Stimulated activated CD4-positive, alpha-beta T cell treated with anti-CD3 and anti-CD28 coated beads, Interleukin-12 subunit alpha, Interleukin-12 subunit beta, amount 100 ng/mL, for 4 hours (primary cell): ENCODE measurements at places on chromosomes 4 and X.
A peak's percentile ranks its signal among the peaks of the same experiment; 100 is the strongest.

DNA sequence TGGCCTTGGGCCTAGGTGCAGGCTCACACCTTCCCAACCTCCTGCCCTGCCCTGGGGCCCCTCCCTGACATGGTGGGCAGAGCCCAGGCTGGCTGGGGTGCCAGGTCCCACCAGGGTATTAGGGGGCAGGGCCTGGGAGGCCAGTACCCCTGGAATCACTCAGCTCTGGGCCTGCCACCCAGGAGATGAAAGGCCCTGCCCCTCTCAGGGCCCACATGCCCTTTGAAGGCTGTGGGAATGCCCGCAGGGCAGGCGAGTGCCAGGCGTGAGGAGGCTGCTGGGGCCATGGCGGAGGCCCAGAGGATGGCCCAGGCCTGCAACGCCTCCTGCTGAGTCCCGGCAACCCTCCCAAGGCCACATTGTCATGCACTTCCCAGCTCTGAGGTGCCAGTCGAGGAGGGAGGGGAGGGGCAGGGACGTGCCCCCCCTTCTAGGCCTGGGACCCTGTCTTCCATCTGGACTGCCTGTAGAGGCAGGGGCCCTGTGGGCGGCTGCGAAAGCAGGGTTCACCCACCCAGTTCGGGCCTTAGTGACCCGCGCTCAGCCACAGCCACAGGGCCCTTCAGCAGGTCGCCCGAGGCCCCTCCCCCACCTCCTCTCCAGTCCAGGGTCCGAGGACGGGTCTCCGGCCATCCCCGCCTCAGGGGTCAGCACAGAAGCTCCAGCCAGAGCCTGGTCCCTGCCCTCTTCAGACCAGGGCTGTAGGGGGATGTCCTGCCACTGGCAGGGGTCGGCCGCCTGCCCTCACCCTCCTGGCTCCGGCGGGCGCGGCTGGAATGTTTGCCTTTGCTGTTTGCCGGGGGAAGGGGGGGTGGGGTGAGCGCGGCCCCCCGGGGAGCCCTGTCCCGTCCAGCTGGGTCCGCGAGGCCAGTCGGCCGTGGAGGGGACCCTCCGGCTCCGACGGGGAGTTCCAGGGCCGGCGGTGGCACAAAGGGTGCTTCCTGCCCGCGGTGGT, 26.7 kb upstream of the FGFR3 start:
- DNase-seq = no peak

DNA sequence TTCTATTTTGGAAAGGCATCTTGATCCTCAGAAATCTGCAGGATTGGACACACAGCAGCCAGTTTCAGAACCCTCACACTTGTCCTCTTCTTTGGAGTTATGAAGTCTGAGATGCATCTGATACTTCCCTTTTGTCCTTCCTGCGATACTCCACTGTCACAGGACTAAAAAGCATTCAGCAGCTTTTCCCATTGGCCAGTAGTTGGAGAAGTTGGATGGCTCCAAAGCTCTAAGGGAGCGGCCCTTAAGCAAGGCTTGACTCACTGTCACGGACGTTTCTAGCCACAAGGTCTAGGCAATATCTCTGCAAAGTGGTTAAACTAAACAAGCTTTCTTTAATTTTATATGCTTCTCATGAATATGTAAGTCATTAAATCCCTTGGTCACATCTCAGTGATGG, 417.0 kb downstream of the AFF2 start:
- DNase-seq = no peak

GRCh38 chr4:83862471-83862870, 326.6 kb downstream of the GPAT3 start:
- DNase-seq = no peak

- DNase-seq = no peak
Measured at GRCh38 chrX:103630171-103630511, 1.4 kb downstream of the TCEAL1 start.

DNA sequence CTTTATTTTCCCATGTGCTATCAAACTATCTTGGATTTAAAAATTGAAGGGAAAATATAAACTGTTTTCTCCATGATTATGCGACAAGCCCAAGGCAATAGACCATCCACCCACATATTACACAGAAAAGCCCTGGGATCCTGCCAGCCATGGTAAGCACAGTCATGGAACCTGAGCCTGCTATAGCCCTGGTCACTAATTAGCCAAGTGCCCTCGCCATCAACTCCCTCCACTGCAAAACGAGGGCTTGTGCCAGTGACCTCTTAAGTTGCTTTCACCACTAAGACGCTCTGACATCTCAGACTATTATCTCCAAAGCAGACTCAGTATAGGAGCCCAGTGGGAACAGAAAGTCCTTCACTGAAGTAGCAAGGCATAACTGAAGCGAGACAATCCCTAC, 69.2 kb downstream of the NLGN4X start:
- DNase-seq = no peak

DNA sequence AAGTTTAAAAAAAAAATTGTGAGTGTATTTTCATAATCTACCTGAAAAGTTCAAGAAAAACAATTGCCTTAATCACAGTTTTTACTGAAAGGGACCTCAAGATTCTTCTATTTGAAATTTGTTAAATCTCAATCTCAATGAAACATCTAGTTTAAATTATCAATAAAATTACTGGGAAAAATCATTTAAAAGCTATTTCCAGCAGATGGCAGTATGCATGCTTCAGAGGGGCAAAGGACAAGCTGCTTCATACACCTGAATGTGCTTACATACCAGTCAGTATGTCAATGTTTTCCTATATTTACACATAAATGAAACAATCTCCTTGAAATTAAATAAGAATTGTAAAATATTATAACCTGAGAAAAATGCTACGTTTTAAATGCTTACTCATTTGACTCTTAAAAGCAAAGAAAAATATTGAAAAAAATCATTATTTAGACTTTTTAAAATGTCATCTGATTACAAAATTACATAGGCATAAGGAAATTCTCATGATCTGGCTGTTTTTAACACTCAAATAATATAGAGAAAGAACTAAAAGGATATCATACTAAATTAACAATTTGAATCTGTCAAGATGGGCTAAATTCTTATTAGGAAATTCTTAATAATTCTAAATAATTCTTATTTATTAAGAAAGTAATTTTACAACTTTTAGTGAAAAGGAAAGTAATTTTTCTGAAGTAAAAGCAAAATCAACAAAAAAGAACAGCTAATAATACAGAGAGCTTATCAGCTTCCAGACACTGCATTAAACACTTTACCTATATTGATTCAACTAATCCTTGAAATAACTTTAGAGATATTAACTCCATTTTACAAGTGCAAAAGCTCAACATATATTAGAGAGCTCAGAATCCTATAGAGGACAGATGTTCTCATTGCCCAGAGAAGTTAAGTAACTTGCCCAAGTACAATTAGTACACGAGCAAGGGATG, 242.1 kb downstream of the ADAMTS3 start:
- DNase-seq = no peak

DNA sequence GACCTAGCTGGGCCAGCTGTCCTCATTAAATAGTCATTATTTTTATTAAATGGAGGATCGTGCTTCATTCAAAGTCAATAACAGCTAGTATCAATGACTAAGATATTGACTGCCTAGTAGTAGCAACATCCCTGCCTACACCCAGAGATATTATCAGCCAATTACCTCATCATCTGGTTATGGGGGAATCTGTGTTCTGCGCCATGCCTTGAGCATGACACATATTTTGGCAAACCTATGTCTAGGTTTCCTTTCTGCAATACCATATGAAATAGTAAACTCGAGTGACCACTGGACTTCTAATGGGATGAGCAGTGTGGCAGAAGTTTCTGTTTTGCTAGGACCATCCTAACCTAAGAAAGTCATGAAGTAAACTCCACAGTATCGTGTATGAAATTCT, 50.0 kb upstream of the AADAT start:
- DNase-seq = no peak

- no peak for DNase-seq
Measured at GRCh38 chr4:29588617-29589016, 1131.6 kb upstream of the PCDH7 start.

- DNase-seq = peak; percentile 36
Measured at GRCh38 chrX:41265615-41266014, 68.3 kb upstream of the DDX3X start.

GRCh38 chrX:150655788-150656187, 37.4 kb upstream of the MTMR1 start:
- DNase-seq = no peak

DNA sequence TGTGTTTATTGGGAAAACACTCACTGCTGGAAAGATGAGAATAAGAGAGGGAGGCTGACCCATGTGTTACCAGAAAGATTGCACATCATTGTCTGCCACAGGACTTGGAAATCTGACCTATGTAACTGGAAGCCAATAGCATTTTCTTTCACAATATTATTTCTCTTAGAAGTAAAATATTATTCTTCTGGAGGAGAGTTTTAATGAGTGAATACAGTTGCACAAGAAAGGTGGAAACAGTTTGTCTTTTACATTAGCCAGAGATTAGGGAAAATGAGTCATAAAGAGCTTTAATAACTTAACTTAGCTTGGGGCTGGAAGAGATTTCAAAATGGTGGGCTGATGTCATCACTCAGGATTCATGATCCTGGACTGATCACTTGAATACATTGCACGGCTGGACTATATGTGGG, 31.5 kb upstream of the LNX1 start:
- DNase-seq = no peak

DNA sequence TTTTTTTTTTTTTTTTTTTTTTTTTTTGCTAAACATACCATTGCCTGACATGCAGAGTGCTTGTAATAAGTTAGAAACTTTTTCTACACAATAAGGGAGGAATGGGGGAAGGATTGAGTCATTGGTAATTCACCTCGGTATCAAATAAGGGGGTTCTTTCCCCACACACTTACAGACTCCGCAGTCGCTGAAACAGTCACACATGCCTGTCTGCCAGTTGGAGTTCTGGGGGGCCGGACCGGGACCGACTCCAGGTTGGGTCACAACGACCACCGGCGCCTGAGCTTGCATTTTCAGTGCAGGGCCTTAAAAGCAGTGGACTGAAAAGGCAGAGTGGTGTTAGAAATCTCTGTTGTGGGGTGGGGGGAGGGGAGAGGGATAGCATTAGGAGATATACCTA, 6.9 kb downstream of the PLAC8 start:
- DNase-seq = peak; percentile 36

GRCh38 chr4:3206439-3207100, 42.4 kb upstream of the MSANTD1 start:
- DNase-seq = no peak

DNA sequence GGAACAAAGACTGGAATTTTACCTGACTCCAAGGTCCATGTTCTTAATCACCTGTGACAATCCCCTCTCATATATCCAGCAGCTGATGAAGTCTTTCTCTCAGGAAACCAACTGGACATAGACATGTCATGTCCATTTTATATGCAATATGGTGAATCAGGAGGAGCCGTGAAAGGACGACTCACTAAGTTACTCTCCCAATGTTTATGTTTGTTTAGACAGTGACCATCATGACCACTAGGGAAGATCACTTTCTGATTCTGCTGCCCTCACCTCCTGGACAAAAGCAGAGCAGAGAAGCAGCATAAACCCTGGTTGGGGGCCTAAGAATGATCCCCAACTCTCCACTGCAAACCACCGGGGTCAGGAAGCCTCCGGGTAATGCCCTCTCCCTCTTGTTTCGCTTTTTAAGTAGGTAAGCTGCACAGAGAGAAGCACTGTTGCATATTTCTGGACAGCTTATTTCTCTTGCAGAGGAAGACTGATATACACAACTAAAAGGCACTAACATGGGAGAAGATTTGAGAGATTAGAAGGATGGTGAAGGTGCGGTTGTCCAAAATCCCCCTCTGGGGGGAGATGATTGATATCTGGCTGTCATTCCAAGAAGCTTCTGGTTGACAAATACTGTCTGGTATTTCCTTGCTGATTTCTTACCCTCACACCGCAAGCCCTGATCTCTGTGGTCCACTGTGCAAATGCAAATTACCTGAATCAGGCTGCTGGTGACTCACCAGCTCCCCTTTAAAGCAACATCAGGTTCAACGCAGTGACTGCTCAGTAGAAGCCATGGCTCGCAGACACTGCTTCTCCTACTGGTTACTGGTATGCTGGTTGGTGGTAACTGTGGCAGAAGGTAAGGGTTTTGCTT, at the start of gene ODAPH:
TSS of gene ODAPH (plus strand) at position 773 of the 871 bp plus-strand sequence. CDS start at position 790, 17 bp downstream.
- DNase-seq = no peak

- no peak for DNase-seq
Measured at GRCh38 chr4:111666826-111667360, 478.4 kb upstream of the FAM241A start.

- DNase-seq = no peak
Measured at GRCh38 chrX:39631276-39632229, 466.2 kb downstream of the BCOR start.

GRCh38 chrX:53080628-53081580, 1.3 kb upstream of the TSPYL2 start:
- no peak for DNase-seq

DNA sequence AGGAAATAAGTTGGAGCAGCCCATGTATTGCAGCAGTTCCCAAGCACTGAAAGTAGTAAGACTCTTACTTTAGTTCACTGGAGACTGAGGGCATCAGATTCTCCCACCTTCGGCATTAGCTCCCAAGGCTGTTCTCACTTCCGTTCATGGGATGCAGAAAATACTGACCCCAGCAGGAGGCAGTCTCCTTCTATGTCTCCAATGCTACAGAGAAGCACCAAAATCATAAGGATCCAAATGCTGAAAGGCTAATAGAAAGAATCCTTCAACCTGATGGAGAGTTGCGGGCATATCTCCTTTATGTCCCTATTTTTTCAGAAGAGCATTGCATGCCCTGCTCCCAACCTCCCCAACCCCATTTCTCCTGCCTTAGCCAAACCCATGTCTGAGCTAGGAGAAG, 32.4 kb downstream of the ADH7 start:
- no peak for DNase-seq

GRCh38 chrX:57596109-57596508, 4.3 kb downstream of the ZXDB start:
- DNase-seq = no peak

- DNase-seq = no peak
Measured at GRCh38 chr4:5118994-5119835, 67.9 kb downstream of the STK32B start.

DNA sequence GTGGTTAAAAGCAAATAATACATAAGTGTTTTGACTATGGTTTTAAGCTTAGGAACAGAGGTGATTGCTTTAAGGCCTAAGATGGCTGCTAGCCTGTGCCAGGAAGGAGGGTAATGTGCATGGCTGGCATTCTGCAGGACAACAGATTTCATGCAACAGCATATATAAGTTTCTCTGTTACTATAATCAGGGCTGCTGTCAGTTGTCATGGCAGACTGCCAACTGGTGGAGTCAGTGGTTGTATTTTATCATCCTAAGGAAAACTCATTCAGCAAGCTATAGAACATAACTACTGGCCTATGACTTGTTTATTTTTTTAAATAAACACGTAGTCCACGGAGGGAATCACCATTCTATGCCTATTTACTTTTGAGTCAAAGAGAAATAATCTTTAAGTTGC, 77.7 kb upstream of the DCAF8L1 start:
- DNase-seq = no peak

GRCh38 chr4:4968161-4968725, 51.0 kb downstream of the CYTL1 start:
- no peak for DNase-seq

GRCh38 chrX:136907621-136908020, 27.1 kb upstream of the RBMX start:
- no peak for DNase-seq
